Left renal cortex interstitium (tissue), 4 donors: ENCODE measurements at places on chromosomes 2 and 18.
A peak's percentile ranks its signal among the peaks of the same experiment; 100 is the strongest.

DNA sequence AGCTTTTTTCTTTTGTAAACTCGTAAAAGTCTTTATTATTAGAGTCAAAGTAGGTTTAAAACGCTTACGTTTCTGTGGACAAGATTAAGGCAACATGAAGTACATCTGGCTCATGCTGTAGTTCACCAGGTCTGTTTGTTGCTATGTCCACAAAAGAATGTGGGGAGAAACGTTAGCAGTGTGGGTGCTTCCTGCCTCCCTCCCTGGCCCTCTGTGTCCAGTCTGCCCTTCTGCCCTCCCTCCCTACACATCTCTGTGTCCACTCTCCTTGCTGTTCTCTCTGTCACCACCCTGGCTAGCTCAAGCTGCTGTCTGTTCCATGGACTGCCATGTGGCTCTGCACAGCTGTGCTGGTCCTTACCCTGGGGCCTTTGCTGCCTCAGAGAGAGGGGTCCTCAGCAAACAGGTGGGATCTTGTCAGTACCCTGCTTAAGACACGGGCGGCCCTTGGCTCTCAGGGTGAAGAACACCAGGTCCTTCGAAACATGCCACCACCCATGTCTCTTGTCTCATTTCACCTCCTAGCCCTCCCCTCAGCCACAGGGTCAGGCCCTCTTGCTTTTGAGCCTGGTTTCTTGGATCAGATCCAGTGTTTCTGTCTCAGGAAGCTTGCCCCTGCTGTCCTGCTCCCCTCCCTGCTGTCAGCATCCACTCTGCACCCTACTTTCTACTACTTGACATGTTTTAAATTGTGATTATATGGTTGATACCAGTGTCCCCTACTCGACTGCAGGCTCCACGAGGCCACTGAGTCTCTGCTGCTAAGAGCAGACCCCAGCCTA is 79.2 kb downstream of the LIMS1 start:
- no peak for DNase-seq

DNA sequence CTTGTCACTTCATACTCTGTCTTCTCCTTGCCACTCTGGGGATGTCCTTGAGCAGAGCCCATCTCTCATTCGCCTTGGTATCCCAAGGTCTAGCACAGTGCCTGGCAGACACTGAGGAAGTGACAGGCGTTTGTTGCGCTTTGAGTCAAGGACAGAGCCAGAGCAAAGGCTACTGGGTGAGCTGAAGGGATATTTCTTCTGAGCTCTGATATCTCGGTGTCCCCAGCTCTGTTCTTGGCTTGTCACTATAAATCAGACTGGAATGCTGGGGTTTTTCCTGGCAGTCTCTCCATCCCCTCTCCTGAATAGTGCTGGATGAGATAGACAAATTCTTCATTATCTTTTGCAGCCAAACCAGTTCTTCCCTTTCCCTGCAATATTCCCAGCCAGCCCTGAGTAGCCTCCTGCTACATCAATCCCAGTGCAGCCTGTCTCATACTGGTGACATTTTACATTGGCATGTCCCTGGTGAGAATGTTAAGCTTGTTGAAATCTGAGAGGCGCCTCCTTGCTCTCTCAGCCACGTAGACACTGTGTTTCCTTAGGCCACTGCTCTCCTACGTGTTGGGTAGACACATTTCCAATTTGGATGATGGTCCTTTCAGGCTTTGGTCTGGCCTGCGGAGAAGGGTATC is 61.7 kb downstream of the CTIF start:
- DNase-seq, result no peak

DNA sequence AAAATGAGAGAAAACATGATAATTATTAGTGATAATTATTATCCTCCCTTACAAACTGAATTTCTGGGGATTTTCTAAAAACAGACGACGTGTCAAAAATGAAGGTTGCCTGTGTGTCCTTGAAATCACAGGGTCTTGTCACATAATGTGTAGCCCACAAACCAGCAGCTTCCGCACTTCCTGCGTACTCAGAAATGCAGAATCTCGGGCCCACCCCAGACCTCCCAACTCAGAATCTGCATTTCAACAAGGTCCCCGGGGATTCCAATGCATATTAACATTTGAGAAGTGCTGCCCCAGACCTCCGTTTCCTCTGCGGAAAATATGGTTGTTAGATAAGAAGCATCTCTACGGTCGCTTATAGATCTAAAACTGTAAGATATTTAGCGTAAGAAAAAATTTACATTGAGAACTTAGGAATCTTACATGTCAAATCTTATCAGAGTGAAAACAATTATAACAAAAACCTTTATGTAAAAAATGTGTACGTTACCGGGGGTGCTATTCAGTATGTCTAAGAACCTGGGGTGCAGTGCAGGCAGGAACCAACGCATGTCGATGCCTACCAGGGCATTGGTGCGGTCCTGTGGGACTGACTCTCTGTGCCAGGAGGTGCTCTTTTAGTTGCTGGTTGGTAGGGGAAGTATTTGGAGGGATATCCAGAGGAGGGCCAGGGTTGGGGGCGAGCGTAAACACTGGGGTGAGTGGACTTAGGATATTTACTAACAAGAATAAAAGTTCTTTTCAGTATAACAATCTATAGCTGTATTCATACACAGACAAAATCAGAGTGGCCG is 15.2 kb downstream of the CDKL4 start:
- no peak for DNase-seq

GRCh38 chr2:120765678-120766469 is 30.2 kb downstream of the GLI2 start:
- peak; percentile 80 for DNase-seq

DNA sequence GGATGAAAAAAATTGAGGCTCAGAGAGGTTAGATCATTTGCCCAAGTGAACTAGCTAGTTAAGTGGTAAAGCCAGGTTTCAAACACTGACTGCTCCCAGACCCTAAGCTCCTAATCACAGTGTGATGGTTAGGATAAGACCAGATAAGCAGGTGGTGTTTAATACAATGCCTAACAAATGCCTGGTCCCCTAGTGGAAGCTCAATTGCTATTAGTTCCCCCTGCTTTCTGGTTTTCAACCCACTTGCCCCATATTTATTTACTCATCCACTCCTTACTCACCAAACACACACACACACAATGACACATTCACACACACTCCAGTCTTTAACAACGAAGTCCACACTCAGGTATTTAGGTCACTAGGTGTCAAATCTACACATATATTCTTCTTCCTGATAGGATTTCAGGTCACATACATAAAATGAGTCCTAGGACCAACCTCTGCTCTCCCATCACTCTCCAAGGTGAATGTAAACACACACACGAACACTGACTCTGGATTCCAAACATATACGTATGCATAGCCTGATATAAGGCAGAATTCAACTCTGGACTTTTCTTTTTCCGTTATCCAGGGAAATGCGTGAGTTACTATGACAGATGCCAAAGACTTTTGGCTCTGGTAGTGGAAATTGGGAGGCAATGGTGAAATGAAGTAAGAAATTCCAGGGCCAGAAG is 73.6 kb upstream of the TSPYL6 start:
- no peak for DNase-seq

- no peak for DNase-seq
Observed at GRCh38 chr2:102749938-102750337, 11.9 kb upstream of the TMEM182 start.

DNA sequence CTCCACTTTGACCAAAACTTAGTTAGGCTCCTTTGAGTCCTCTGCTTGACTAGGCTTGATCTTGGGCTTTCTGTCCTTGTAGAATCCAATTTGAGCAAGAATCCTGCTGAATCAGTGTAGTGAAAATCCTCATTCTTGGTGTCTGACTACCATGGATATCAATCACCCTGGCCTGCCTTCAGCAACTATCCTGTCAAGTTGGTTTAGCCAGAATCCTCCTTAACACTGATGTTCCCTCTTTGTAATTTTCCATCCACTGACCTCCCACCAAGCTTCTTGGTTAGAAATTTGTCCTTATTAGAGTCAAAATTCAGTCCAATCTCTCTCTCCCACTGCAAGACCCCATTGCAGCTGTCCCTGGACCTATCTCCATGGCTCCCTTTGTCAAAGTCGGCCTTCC is 494 bp upstream of the RBM45 start:
- no peak for DNase-seq

GRCh38 chr2:183164650-183165015 is 40.4 kb downstream of the NUP35 start:
- DNase-seq, result no peak
